ENCODE measurements at places on chromosomes 2 and 18.

DNA sequence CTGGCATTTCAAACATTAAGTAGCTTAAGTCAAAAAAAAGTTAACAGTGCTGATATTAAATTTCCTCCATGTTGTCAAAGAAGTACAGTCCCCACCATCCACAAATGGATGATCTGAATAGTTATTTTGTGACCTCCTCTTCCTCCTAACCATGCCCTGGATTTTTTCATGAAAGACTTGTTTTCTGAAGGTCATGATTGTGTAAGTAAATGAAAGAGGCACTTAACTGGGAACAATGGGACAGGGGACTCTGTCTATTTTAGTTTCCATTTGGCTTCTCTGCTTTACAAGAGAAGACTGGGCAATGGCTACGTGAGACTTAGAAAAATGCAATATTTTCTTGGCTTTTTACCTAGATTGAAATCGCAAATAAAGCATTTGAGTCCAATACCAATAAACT, 32.2 kb downstream of the PECR start:
- no peak for DNase-seq

DNA sequence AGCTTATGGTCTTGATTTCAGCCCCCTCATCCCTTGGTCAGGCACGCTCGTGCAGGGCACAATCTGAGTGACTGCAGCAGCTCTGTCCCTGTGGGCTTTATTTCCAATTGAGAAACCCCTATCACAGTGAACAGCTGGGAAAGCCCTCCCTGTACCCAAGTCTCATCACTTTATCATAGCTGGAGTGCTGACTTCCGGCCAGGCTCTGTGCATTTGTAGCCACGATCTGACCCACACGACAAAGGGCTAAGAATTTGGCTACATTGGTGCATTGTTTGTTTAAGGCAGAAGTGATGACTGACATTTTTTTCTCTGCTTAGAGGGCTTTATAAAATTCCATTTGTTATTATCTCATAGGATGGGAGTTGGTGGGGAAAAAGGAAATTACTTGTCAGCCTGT, 184.4 kb downstream of the KCNS3 start:
- no peak for DNase-seq

- no peak for DNase-seq
Measured at GRCh38 chr2:54858021-54858681, 134.7 kb downstream of the EML6 start.

GRCh38 chr2:39636306-39636705, 29.4 kb upstream of the TMEM178A start:
- DNase-seq, result no peak

DNA sequence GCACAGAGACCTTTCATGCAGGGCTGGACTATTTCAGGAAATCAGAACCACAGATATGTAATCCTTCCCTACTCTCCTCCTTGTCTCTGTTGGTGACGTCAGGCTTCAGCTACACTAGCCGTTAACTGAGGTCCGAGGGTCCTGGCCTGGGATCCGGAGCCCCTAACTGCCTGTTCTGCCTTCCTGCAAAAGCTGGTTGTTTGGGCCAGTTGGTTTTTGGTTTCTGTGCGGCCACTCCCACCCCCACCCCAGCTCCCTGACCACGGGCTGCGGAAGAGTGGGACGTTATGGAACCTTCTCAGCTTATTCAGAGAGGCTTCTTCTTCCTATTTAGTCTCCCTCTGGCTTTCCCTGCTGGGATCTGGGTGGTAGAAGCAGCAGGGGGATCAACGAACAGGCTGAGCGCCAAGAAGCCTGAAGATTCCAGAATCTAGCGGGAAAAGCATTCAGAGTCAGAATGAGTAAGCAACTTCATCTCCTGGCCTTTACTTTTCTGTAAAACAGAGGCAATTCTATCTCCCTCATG, 49.3 kb upstream of the ROCK2 start:
- no peak for DNase-seq

DNA sequence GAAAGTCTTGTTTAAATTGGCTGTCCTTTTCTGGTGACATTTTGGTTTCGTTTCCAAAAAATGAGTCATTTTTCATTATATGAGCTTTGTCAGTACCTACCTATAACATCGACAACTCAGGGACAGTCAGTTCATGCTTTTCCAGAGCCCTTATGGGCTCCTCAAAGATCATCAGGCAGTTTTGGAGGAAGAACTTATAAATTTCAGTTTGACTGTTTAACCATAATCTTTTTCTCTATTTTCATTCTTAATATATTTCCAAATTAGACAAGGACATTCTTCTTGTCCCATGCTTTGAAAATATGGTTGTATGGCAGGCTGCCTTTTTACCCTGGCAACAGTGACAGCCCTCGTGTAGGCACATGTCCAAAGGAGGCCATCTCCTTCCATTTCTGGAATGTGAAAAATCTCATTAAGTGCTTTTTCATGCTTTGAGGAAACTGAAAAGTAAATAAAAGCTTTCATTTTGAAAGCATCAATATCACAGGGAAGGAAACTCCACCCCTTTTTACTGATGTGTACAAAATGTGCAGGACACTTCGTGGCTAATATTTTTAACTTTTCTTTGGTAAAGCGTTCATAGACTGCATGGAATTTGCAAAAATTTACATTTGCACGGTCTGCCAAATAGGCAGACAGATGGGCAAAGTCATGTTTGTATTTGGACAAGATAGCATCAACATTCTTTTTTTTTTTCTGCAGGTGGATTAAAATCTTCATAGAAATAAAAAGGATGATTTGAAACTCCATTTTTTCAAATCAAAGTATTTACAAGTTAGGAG, 7.2 kb upstream of the PROC start:
- DNase-seq, result no peak

DNA sequence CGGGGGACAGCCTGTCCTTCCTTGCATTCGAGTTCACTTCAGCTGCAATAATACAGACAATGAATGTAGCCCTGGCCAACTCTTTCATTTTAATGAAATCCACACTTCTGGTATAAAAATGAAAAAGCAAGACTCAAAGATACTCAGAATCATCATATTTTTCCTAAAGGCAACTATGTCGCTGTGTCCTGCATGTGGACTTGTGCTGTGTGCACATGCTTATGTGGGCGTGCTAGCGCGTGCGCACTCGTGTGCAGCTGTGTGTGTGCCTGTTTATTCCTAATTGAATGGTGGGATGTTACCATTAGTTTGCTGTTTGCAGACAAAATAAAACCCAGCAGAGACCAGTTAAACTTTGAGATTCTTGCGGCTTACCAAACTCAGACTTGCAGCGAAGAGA, 49.6 kb downstream of the SMIM21 start:
- no peak for DNase-seq

- DNase-seq, result no peak
Measured at GRCh38 chr2:201441409-201441808, 9.8 kb downstream of the TRAK2 start.

GRCh38 chr18:8911408-8912340, 190.8 kb upstream of the NDUFV2 start:
- no peak for DNase-seq

DNA sequence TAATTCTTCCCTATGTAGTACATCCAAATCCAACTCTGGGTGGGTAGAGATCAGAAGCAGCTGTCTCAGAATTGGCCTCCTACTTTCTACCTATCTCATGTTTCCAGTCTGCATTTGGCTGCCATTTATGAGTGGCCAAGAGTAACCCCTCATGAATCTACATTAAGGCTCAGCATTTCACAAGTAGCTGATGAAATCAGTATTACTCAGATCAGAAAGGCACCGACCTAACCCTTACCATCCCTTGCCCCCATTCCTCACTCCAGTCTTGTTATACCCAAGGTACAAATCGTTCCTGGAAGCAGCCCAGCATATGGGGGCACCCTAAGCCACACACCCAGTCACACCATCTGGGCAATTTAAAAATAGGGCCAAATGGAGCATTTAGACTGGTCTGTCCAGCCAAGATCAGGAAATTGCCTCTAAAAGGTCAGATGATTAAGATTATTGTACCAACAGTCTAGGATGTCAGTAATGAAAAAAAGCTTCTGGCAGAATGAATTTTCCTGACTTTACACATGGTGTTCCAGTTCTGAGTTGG, 37.1 kb downstream of the CD28 start:
- no peak for DNase-seq

DNA sequence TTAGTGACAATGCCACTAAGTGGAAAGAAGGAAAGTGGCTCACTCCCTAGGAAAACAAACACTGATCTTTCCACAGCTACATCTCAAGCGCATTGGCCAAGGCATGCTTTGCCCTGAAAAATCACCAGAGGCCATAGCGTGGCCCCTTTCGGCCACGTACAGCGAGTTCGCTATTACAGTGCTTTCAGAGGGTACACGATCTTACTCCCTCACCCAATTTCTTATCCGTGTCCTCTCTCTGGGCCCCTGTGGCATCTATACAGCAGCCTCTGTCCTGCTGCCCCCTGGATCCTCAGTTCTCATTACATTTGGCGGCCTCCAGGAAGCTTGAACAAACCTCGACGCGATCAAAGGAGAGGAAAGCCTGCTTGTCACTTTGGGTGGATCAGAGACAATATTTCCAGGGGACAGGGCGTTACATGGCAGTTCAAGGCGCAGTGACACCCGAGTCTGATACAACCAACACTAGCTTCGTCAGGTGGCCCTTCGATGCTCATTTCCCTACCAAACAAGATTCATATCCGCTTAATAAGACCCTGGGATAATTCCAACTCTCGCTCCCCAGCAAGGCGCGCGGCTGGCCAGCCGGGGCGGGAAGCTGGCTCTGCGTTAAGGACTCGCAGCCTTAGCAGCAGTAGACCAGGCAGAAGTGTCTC, 941 bp downstream of the SKOR2 start:
- DNase-seq, result no peak

- DNase-seq, result no peak
Measured at GRCh38 chr18:37717098-37717497, 151.5 kb upstream of the CELF4 start.

GRCh38 chr2:4515871-4516761, 812.7 kb downstream of the DCDC2C start:
- no peak for DNase-seq

GRCh38 chr2:145199042-145199441, 679.1 kb upstream of the ZEB2 start:
- DNase-seq, result no peak

DNA sequence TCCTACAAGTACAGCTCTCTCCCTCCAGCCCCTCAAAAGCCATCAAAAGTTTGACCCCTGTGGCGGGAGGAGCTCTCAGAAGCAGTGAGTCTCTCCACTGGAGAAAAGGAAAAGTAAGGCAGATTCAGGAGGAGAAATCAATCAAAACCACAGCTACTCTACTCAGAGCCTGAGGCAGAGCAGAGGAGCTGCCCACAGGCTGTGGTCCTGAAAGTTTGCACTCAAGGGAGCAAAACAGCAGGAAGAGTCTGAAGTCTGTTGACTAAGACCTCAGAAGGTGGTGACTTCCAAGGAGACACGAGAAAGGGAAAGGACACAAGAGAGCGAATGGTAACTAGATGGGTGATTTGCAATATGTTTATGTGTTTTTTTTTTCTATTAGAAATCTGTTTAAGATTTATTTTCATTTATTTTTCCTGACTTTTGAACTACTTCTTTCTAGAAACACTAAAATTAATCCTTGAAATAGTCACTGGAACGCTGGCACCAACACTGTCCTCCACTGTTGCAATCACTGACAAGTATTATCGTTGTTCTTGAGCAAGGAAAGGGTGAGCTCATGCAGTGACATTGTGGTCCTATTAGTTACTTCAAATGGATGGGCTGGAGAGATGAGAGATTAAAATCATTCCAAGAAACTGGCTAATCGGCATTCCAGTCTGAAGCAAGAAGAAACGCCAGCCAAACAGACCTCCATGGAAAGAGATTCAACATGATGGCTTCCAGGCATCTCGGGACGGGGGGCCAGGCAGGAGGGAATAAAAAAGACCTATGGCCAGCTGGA, 35.8 kb downstream of the PID1 start:
- no peak for DNase-seq

- no peak for DNase-seq
Measured at GRCh38 chr18:34965566-34965965, 75.6 kb upstream of the MAPRE2 start.

DNA sequence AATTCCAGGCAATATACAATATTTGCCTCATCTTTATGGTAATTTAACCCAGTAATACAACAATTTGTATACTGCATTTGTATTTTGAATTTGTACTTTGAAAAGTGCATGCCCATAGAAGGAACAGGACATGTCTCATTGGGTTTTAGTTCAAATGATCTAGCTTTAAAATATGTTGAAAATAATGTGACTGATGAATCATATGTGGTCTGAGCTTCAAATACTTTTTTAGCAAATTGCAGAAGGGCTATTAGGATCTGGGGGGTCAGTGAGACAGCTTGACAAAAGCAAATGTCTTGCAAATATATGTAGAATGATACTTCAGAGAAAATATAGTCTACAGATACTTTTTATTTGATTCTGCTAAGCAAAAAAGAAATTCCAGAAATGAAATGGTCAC, 248.9 kb downstream of the DCC start:
- DNase-seq, result no peak

DNA sequence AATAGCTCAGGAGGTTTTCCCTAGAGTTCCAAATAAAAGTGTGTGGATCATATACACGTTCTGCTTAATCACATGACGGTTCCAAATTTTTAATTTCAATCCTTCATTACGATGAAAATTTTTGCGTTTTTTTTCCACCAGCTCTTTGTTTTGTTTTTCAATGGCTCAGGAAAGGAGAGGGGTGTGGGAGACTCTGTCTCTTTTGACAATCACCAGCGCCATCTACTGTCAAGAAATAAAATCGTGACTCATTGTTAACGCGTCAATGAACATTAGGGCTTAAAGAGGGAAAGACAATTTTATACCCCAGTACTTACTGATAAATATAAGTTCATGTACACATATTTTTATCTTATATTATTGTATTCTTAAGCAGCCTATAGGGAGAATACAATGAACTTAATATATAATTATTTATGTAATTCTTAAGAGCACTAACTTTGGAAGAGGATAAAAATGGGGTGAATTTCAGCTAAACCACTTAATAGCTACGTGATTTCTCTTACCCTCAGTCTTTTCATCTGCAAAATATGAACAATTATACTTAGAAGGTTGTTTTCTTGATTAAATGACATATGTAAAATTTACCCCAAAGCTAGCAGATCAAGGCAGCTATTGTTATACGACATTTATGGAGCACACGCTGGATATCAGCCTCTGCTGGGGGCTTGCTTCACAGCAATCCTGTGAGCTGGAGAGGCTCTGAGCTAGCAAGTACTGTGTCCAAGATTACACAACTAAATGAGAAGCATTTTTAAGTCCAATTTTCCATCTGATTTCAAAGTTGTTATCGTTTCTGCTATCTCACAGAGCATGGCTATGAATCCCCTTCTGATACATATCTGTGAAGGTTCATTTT, 47.4 kb upstream of the RMDN2 start:
- DNase-seq, result no peak

GRCh38 chr18:77108001-77108692, 24.4 kb downstream of the MBP start:
- no peak for DNase-seq

DNA sequence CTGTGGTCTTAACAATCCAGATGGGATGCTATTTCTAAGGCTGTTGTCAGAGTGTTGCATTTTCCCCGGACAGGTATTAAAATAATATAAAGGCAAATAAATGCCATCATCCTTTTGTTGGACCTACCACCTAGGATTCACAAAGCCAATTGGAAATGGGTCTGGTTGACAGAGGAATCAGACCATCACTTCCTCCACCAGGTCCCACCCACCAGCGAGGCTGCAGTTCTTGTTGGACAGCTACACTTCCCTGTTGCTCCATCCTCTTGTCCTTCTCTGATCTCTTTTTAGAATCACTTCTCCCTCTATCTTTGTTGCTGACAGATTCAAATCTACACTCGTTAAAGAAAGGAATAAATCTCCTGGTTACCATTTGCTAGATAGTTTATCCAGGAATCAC, 1.1 kb downstream of the TMEM169 start:
- no peak for DNase-seq

GRCh38 chr18:45588376-45589355, 26.6 kb upstream of the SLC14A2 start:
- no peak for DNase-seq

- no peak for DNase-seq
Measured at GRCh38 chr2:25410370-25410769, 68.6 kb upstream of the DNMT3A start.

All from activated CD8-positive, alpha-beta memory T cell treated with anti-CD3 and anti-CD28 coated beads for 1 hour (primary cell).